T-helper 1 cell treated with Interleukin-12 subunit alpha and Interleukin-12 subunit beta and Interleukin-4 antibody, amounts not matched to agents 30 ng/mL and 1 ng/mL, for 36 hours (primary cell): ENCODE measurements at places on chromosomes 16 and 17. TPM values are rescaled to one million over a fixed set of nuclear protein-coding genes. Genes with fewer than 3 reads are reported as not detected.

MYH11 gene
- total RNA-seq: not detected in 2 replicates

GPR179 gene
- not detected in 2 replicates for total RNA-seq

NCBP3 gene
- 45.7 and 49.4 TPM in 2 replicates for total RNA-seq

RFFL gene
- 77.9 and 80.2 TPM in 2 replicates for total RNA-seq

KRTAP2-1 gene
- total RNA-seq: not detected in 2 replicates

TBC1D3C gene
- total RNA-seq: 0.15 TPM in 1 of 2 replicates, not detected in the other

RABEP2 gene
- total RNA-seq: 23.9 and 24.9 TPM in 2 replicates

CRYM gene
- not detected in 2 replicates for total RNA-seq

NT5M gene
- 3.2 and 3.5 TPM in 2 replicates for total RNA-seq

GAS2L2 gene
- total RNA-seq: not detected in 2 replicates

SLC5A11 gene
- total RNA-seq: 0.29 TPM in 1 of 2 replicates, not detected in the other

SLC35G6 gene
- total RNA-seq: not detected in 2 replicates

TOM1L1 gene
- 0.15 and 0.29 TPM in 2 replicates for total RNA-seq

GJD3 gene
- total RNA-seq: not detected in 2 replicates

KCNH4 gene
- total RNA-seq: 0.41 and 0.59 TPM in 2 replicates

MYL4 gene
- total RNA-seq: 0.39 TPM in 1 of 2 replicates, not detected in the other

SPHK1 gene
- 2.3 and 2.5 TPM in 2 replicates for total RNA-seq

TBX21 gene
- 49.2 and 51.3 TPM in 2 replicates for total RNA-seq

HYDIN gene
- 0.22 TPM in 1 of 2 replicates, not detected in the other for total RNA-seq

STX1B gene
- 1.5 and 1.6 TPM in 2 replicates for total RNA-seq

HASPIN gene
- 26.8 and 26.9 TPM in 2 replicates for total RNA-seq

NHERF2 gene
- total RNA-seq: 1.9 and 2.4 TPM in 2 replicates

MXRA7 gene
- total RNA-seq: 4.2 and 4.4 TPM in 2 replicates

SMIM36 gene
- not detected in 2 replicates for total RNA-seq

CES4A gene
- 48.9 and 54.4 TPM in 2 replicates for total RNA-seq

CDT1 gene
- 69.6 and 78.9 TPM in 2 replicates for total RNA-seq

MRTFB gene
- total RNA-seq: 17.8 and 21.6 TPM in 2 replicates

GNAO1 gene
- total RNA-seq: 1.7 and 2.1 TPM in 2 replicates

TMIGD1 gene
- total RNA-seq: not detected in 2 replicates

PARD6A gene
- total RNA-seq: 10.2 and 11.1 TPM in 2 replicates

RASL10B gene
- 0.29 and 1.3 TPM in 2 replicates for total RNA-seq

NMRAL1 gene
- total RNA-seq: 25.1 and 27.2 TPM in 2 replicates

KPNB1 gene
- total RNA-seq: 495 and 501 TPM in 2 replicates

TTYH2 gene
- total RNA-seq: 9.2 and 11.0 TPM in 2 replicates
